ENCODE measurements at places on chromosomes 2 and 18.

DNA sequence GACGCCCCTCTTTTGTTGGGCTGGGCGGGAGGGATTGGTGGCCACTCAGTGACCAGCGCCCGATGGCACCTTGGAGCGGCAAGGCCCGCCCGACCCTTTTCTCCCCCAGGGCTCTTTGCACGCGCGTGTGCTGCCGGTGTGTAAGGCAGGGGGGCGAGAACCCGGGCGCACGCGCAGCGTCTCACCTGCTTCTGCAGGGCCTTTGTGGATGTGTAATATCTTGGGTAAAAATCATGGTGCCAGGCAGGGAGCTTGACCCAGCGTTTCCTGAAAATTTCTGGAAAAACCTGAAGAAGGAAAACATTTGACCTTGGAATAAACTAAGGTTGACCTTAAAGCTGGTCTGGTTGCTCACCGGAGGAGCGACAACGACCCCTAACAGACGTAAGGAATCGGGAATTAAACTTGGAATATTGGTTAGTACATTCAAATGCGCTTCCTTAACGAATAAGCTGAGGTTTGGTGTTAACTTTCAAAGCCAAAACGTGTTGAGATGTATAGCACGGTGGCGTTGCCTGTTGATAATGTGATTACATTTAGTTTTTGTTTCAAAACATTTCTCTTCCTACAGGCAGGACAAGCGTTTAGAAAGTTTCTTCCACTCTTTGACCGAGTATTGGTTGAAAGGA is 438 bp downstream of the HSPE1 start:
- peak; percentile 38 for DNase-seq

DNA sequence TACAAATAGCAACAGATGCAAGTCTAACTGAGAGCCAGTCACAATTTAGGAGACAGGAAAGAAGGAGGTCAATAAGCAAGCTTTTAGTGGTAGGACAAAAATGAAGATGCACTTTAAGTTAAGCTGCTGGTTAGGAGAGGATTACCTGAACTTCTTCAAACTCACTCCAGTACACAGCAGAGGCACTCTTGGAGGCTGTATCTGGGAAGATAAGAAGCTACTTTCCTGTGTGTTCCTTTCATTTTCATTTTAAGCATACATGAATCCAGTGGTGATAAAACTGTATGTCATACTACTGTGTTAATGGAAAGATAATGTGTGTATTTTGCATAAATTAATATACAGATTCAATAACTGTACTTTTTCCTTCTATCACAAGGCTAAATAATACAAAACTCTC is 49.6 kb downstream of the HYCC2 start:
- DNase-seq: no peak

GRCh38 chr2:9473985-9474360 is 378 bp upstream of the IAH1 start:
- peak; percentile 56 for DNase-seq

DNA sequence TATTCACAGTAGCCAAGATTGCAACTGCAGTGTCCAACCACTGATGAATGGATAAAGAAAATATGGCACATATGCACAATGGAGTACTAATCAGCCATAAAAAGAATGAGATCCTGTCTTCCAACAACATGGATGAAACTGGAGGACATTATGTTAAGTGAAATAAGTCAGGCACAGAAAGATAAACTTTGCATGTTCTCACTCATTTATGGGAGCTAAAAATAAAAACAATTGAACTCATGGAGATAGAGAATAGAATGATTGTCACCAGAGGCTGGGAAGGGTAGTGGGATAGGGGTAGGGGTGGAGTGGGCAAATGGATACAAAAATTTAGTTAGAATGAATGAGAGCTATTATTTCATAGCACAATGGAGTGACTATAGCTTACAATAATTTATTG is 305.5 kb upstream of the ETAA1 start:
- DNase-seq: no peak

GRCh38 chr2:19911808-19912509 is 10.2 kb upstream of the TTC32 start:
- peak; percentile 3 for DNase-seq

GRCh38 chr2:186595219-186595618 is 5.4 kb downstream of the ITGAV start:
- no peak for DNase-seq

DNA sequence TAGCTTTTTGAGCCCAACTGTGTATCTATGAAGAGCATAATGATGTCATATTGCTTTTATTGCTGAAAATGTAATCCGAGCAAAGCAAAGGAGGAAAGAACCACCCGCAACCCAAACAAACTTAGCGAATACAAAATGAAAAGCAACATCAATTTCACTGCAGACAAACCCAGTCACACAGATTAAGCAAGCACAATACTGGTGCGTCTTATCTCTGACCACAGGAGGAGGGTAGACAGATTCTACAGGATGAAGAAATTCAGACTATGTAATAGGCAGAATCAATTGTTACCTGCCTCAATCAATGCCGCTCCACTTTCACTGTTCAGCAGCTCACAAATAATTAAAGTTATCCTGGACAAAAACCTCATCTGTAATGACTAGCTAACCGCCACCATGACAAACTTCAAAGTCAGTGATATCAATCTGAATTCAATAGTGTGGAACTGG is 115.5 kb upstream of the SP3 start:
- no peak for DNase-seq

DNA sequence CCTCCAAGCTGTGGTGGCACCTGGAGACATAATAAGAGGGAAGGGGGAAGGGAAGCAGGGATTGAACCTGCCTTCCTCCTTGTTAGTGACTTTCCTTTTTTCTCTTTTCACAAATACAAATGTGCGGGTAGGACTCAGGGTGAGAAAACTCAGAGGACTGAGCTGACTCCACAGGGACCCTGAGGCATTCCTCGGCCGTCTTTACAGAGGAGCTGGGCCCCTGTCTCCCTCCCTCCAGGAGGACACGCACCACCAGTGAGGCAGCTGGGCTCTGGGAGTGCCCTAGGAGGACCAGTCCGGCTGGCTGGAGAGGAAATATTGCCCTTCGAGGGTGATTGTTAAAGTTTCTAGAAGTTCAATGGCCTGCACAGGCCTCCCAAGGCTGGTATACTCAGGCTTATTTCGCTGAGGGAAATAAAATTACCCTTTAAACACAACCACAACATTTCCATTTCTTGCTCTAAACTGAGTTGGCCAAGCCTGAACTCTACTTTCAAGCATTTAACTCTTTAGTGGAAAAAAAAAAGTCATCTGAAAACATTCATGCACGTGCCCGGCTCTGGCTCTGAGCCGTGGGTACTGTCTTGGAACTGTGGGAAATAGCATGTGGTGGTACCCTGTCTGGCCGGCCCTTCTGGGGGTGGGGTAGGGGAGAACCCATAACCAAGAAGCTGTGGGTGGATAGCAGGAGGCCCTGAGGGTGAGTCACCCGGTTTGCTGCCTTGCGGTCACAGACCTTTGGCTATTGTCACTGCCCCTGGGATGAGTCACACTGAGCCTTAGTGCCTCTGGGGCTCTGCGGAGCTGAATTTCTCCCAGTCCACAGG is 116.0 kb downstream of the COPS8 start:
- DNase-seq: no peak

DNA sequence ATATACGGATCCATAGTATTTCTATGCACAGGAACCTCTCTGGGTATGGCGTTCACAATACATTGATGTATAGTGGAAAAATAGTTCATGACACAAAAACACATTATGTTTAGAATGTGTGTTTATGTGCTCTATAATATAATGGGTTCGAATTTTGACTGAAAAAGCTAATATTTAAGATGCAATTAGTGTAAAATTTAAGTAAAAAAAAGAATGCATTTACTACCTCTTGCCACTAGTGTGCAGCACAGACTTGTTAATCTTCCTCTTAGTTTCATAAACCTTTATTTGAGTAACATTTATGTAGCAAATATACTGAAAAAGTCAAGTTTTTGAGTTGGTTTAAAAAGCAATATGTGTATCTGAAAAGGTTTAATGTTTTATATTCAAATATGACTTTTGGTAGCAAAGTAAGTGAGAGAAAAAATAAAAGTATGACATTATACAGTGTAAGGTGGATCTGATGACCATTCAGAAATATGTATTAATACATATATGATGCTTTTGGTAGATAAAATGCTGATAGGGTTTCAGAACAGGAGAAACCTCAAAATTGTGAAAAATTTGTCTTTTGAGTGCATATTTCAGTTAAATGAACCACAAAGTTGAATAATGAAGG is 49.4 kb downstream of the CCDC102B start:
- DNase-seq: peak; percentile 13

GRCh38 chr2:100767810-100768806 is 51.8 kb upstream of the NPAS2 start:
- DNase-seq: no peak

- DNase-seq: no peak
These were observed 27.5 kb downstream of the LPIN1 start for GRCh38 chr2:11773747-11774525.

Measured in NCI-H1930 (cell line).